ENCODE measurements at places on chromosomes 5 and 9.
A peak's percentile ranks its signal among the peaks of the same experiment; 100 is the strongest.

DNA sequence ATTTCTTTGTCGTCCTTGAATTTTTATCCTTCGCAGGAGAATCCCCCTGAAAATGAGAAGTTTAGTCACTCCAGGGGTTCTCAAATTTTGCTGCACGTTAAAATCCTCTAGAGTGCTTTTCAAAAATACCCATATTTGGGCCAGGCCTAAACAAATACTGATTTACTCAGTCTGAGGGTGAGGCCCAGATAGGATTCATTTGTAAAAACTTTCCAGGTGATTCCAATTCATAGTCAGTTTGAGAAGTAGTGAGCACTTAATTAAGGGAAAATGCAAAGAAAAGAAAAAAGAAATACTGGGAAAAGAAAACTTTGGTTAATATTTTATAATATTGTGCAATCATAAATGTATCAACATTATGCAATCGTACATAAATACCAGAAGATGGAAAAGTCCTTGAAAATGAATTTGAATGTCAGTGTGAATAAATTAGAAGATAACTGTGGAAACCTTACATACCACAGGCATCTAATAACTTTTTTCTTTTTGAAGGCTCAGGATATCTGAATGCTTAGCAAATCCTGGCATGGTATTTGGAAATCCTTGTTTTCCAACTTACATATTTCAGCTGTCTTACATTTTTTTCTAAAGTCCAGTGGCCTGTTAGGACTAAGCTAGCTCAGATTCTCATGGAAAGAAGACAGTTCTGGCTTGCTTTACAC, 116.5 kb upstream of the DAPK1 start:
- peak; percentile 91 for DNase-seq

- DNase-seq = no peak
These were observed 4.5 kb upstream of the FXN start for GRCh38 chr9:69030851-69031645.

DNA sequence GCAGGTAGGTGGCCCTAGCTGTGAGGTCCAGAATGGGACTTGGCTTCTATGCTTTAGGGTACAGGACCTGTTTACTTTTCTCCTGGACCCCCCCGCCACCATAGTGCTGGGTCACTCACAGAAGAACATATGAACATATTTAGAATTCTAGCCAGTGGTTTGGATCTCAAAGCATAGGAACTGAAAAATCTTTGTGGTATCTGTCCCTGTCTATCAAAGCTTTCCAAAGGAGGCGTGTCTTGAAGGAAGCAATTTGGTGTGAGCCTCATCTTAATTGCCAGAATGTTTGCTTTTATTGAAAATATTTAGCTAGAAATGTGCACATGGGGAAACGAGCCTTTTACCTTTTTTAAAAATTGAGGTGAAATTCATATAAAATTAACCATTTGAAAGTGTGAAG, 6.2 kb downstream of the PHF2 start:
- no peak for DNase-seq

DNA sequence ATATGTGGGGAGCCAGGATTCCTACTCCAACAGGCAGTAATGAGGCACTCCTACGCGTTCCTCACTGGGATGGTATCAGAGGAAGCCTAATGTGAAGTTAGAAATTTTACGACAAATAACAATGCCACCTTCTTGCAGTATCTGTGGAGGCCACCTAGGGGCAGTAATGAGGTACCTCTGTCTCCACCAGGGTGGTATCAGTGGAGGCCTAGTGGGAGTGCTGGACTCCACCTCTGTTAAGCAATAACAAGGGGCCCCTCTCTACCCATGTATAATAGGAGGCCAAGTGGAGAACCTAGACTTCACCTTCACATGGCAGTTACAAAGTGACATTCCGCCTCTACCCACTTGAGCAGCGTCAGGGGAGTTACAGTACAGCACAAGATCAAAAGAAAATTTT, 147.9 kb downstream of the PLPPR1 start:
- DNase-seq = no peak

GRCh38 chr5:2432076-2432920, 319.2 kb downstream of the IRX2 start:
- DNase-seq = no peak
